ENCODE measurements at places on chromosomes 12 and 14.

GRCh38 chr12:4273652-4274395 is at the start of gene CCND2:
Gene CCND2 (plus strand): TSS chr12:4273762. CDS start chr12:4274041, 279 bp downstream.
- no peak for DNase-seq

GRCh38 chr12:11829764-11830194 is 180.3 kb downstream of the ETV6 start:
- no peak for DNase-seq

- DNase-seq: no peak
Observed at GRCh38 chr12:118582863-118583262, 206.5 kb downstream of the SUDS3 start.

GRCh38 chr12:67649570-67650387 is 1.2 kb downstream of the DYRK2 start:
- peak; percentile 41 for DNase-seq

DNA sequence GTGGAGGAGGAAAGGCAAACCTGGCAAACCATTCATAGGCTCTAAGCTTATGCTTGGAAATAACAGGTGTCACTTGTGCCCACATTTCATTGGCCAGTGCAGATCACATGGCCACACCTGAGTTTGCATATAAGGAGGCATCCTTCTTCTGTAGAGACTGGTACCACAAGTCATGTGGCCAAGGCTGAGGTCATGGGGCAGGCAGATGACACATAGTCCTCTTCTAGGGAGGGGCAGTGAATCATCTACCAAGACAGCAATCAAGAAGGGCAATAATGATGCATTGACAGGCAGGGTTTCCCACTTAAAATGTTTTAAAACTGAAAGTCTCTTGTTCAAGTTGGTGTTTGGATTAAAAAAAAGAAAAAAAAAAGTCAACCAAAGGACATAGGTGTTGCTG is 77.3 kb downstream of the DAAM1 start:
- no peak for DNase-seq

DNA sequence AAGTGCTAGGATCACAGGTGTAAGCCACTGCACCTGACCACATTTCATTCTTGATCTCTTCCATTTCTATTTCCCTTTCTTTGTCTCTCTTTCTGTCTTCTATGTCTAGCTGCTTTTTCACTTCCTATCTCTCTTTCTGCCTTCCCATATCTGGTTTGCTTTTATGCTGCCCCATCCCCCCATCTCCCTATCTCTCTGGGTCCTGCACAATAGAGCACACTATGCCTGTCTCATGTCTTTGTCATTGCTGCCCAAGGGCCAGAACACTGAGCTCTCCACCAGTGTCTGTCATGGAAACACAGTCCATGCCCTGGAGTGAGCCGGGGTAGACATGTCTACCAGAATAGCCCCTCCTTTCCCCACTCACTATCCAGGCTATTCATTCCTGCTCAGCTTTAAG is 12.3 kb upstream of the RARG start:
- DNase-seq: no peak

GRCh38 chr12:31536672-31537071 is 54.3 kb downstream of the DENND5B start:
- DNase-seq: no peak

DNA sequence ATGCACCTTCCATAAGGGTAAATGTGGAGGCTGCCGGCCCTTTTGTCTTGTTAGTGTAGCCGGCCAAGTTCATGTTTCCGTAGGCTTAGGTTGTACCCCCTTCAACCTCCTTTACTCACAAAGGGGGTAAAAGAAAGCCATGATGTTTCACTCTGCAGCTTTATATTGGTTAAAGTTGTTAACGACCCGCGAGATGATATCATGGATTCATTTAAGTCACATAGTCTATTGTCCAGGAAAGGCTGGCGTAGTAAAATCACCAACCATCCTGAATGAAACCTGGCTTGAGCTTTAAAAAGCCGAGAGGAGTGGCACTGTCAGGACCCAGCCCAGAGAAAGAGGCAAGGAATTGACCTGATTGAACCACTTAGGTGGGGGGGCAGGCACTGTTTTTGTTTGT is 1.3 kb downstream of the UNG start:
- no peak for DNase-seq

DNA sequence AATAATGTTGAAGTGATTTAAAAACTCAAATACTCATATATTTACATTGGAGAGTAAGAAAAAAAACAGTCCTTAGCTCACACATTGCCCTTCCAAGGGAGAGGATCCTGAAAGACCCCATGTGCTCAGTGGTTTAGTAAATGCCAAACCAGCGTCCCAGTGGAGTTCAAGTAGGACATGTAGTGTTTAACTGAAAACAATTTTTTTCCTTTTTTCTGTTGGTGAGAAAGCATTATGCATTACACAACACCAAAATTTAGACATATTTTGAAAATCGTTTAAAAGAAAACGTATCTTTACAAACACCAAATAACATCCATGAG is 33.6 kb downstream of the UBR7 start:
- DNase-seq: no peak

GRCh38 chr12:123441523-123442164 is 5.2 kb upstream of the RILPL2 start:
- DNase-seq: no peak

- no peak for DNase-seq
Observed at GRCh38 chr12:27869567-27869966, 89.5 kb upstream of the MANSC4 start.

DNA sequence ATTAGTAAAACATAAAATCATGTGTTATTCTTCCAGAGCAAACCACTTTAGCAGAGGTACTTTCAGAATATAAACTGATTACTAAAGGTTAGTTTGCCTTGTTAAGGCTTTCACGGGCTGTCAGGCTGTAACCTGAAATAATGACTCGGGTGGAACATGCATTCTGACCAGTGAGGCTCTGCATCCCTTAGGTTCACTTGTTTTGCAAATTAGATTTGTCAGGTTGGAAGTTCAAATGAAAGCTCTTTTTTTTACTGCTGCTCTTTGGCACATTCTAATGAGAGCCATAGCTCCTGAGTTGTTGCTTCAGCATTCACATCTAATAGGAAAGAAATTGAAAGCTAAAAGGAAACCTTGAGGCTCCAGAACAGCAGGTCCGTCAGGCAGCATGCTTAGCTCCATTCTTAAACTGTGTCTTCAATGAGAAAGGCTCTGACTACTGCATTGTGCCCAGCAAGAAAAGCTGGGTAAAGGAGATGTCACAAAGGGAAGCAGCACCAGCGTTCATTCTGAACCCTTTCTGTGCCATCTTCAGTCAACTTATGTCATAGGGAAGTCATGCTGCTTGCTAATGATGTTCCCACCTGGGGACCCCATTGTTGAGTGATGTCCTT is 445.5 kb upstream of the FBXO33 start:
- no peak for DNase-seq

- no peak for DNase-seq
Observed at GRCh38 chr12:7856516-7856915, 16.2 kb downstream of the SLC2A14 start.

- no peak for DNase-seq
Observed at GRCh38 chr14:55077170-55078151, 26.0 kb downstream of the MAPK1IP1L start.

DNA sequence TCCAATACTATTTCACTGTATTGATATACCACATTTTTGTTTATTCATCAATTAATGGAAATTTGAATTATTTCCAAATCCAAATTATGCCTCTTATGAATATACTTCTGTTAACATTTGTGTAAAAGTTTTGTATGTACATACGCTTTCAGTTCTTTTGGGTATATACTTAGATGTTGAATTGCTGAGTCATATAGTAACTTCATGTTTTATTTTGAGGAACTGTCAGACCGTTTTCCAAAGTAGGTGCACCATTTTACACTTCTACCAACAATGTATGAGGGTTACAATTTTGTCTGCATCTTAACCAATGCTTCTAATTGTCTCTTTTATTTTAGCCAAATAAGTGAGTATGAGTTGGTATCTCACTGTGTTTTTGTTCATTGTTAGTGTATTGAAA is 10.2 kb upstream of the CCER1 start:
- no peak for DNase-seq

DNA sequence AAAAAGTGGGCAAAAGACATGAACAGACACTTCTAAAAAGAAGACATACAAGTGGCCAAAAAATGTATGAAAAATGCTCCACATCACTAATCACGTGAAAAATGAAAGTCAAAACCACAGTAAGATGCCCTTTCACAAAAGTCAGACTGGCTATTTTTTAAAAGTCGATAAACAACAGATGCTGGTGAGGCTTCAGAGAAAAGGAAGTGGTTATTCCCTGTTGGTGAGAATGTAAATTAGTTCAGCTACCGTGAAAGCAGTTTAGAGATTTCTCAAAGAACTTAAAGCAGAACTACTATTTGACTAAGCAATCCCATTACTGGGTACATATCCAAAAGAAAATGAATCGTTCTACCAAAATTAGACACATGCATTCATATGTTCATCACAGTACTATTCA is 237.0 kb downstream of the KIF21A start:
- DNase-seq: no peak

- no peak for DNase-seq
Observed at GRCh38 chr12:107541001-107541705, 144.4 kb upstream of the PWP1 start.

GRCh38 chr14:74441113-74441512 is 15.1 kb upstream of the SYNDIG1L start:
- DNase-seq: no peak

- no peak for DNase-seq
Observed at GRCh38 chr14:37668646-37669045, 73.2 kb downstream of the TTC6 start.

GRCh38 chr12:24408305-24408704 is 458.8 kb upstream of the SOX5 start:
- DNase-seq: no peak

DNA sequence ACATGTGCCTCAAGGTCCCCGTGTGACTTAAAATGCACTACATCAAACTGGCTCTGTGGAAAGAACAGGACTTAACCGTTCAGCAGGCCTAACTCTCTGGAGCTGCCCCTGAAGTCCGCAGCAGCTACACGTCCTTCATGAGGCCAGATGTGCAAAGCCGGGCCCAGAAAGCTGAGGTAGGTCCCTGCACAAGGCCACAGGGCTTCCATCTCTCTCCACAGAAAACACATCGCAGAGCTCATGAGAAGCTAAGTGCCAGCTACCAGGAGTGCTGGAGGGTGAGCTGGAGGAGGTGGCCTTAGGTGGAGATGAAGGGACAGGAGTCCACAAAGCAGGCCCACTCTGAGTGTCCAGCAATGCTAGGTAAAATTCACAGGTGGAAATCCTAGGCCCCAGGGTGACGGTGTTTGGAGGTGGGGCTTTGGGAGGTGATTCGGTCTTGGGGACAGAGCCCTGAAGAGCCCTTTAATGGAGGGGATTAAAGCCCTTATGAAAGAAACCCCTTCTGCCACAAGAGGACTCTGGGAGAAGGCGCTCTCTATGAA is 52.4 kb downstream of the VCPKMT start:
- no peak for DNase-seq

- peak; percentile 63 for DNase-seq
Observed at GRCh38 chr12:27383429-27384260, 51.0 kb downstream of the BMAL2 start.

- DNase-seq: peak; percentile 49
Observed at GRCh38 chr14:35687335-35687939, 121.7 kb downstream of the RALGAPA1 start.

DNA sequence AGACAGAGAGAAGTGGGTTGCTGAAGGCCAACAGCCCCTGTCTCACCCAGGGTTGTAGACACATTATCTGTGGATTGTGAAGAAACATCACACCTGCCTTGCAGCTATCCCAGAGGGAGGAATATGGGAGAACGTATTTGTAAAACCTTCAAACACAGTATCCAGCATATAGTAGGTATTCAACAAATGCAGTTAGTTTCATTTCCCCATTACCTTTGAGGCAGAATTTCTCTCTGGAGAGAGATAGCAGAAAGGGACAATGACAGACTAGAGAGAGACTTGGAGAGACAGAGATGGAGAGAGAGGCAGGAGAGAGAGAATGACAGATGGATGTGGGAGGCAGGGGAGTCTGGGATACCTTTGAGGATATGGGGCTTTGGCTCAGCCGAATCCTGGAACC is 62.0 kb downstream of the WSCD2 start:
- no peak for DNase-seq

GRCh38 chr14:22095860-22096513 is 422.4 kb upstream of the OR4E1 start:
- no peak for DNase-seq

- DNase-seq: no peak
Observed at GRCh38 chr12:108886873-108887629, 7.2 kb downstream of the DAO start.

DNA sequence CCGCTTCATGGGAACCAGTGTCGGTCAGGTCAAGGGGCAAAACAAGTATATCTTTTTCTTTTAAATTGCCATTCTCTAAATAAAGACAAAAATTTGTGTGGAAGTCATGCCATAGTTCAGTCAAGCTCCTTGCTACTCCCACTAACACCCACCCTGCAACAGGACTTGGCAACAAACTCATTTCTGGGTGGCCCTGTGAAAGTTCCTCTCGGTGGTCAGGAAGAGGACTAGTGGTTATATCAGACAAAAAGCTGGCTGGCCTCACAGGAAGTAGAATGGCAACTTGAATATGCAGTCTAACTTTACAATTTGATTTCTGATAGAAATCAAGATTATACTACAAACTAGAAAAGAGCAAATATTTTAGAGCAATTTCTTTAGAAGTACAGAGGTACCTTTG is 11.2 kb downstream of the DHRS7 start:
- DNase-seq: no peak

GRCh38 chr12:83801972-83802371 is 1110.6 kb downstream of the SLC6A15 start:
- DNase-seq: no peak

DNA sequence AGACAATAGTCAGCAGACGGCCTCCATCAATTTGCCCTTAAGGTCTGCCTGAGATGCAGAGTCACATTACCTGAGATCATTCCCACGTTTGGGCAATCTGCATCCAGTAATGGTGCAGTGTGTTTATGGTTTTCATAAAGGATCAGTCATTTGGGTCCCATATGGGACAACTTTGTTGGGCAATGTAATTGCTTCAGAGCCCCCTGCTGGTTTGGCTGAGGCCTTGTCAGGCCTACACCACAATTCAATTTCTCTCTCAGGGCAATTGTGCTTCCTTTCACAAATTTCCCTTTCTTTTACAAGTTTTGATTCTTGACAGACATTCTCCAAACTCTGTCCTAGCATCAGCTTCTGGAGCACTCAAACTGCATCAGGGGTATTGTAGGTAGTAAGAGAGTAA is 191.2 kb upstream of the SSTR1 start:
- DNase-seq: no peak

Data from NCI-H774 (cell line).